NAMALWA (cell line): ENCODE measurements at places on chromosomes 4 and X.

GRCh38 chr4:1023895-1024740, 12.7 kb downstream of the FGFRL1 start:
- no peak for DNase-seq

- DNase-seq, result no peak
Observed at GRCh38 chrX:121336831-121337421, 289.5 kb downstream of the GLUD2 start.

GRCh38 chr4:57102050-57102624, 8.0 kb downstream of the IGFBP7 start:
- DNase-seq, result no peak

DNA sequence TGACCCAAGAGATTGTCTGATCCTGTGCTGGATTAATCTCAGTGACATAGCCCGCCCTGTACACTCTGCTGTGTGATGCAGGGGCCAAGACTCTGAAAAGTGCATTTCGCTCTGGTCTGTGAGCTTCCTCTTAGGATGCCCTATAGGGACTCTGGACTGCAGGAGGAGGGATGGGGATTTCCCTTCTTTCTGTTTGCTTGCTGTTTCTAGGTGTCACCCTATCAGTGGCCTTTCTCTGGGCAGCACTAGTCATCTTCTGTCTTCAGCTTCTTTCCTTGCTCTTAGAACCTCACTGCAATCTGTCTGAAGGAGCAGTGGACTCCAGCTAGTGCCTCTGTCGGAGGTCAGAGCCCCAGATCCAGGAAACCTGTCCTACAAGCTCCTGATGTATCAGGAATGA, 34.5 kb upstream of the SCRG1 start:
- DNase-seq, result no peak

DNA sequence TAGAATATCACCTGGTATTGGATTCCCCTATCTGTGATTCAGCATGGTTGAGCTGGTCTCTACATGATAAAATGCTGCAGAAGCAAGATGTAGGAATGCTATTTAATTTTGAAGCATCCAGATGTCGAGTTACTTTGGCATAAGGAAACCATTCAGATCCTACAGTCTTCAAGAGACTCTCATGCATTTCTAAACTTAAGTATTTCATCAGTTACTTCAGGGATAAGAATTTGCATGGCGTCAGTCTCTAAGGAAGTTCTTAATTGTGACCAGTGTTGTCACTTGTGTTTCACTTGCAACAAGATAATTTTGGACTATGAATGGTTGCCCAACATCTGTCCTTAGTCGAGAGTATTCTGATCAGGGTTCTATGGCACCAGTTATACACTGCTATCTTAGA, 192.4 kb downstream of the CCNG2 start:
- DNase-seq, result no peak

- DNase-seq, result no peak
Observed at GRCh38 chr4:110289601-110290100, 91.2 kb upstream of the ELOVL6 start.

DNA sequence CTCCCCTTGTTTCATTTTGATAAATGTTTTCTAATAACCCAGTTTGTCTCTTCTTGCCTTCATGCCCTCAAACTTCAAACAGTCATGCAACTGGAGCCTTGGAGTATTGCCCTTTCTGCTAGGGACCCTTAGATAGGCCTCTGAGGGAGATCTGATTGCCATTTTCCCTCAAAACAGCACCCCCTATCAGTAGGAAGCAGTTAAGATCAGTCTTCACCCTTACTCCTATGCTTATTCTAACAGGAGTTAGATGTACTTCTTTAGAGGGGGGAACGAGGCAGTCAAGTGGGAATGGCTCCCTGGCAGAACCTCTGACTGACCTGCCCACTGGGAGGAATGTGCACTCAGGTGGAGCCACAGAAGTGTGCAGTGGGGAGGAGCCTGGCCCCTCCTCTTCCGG, 74.1 kb downstream of the FAM47A start:
- DNase-seq, result no peak

- DNase-seq, result no peak
Observed at GRCh38 chrX:110698696-110699095, 96.9 kb downstream of the CHRDL1 start.

DNA sequence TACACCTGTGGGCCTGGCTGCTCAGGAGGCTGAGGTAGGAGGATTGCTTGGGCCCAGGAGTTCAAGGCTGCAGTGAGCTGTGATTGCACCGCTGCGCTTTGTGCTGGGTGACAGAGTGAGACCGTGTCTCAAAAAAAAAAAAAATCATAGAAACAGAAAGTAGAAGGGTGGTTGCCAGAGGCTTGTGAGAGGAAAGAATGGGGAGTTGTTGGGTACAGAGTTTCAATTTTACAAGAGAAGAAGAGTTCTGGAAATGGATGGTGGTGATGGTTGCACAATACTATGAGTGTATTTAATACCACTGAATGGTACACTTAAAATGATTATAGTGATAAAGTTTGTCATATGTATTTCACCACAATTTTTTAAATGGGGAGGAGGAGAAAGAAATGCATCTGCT, 10.2 kb upstream of the GLOD5 start:
- DNase-seq, result no peak

GRCh38 chr4:85994576-85994975, 365.3 kb downstream of the MAPK10 start:
- no peak for DNase-seq

DNA sequence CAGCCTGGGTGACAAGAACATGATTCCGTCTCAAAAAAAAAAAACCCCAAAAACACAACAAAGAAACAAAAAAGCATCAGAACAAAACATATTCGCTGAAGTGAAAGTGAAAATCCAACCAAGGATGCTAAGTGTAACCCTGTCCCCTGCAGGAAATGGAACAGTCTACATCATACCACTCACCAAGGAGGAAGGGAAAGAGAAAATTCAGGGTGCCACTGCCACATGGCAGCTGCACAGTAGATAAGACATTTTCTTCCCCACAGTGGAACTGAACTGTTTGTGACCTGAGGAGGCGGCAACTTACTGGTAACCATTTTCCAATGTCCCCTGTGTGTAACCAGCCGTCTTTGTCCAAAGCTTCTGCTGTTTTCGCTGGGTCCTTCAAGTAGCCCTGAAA, 28.2 kb upstream of the CENPU start:
- DNase-seq, result no peak

GRCh38 chrX:11261260-11261659, 32.0 kb upstream of the AMELX start:
- no peak for DNase-seq

DNA sequence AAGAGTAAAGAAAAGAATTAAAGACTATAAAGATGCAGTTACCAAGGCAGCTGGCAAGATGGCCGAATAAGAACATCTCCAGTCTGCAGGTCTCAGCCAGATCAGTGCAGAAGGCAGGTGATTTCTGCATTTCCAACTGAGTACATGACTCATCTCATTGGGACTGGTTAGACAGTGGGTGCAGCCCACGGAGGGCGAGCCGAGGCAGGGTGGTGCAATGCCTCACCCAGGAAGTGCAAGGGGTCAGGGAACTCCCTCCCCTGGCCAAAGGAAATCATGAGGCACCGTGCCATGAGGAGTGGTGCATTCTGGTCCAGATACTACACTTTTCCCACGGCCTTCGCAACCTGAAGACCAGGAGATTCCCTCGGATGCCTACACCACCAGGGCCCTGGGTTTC, 20.5 kb downstream of the SPIN4 start:
- no peak for DNase-seq

DNA sequence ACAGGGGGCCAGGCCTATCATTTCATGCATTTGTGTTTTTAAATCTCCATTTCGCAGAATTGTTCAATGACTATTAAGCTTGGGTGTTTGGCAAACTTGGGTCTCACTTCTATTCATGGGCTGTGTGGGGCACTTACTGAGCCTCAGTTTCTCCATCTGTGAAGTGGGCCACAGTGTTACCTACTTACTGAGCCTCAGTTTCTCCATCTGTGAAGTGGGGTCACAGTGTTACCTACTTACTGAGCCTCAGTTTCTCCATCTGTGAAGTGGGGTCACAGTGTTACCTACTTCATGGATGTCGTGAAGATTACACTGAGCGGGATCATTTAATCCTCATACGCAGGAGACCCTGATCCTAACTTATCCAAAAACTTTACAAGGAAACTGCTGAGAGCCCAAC, 115.1 kb upstream of the STX18 start:
- no peak for DNase-seq

DNA sequence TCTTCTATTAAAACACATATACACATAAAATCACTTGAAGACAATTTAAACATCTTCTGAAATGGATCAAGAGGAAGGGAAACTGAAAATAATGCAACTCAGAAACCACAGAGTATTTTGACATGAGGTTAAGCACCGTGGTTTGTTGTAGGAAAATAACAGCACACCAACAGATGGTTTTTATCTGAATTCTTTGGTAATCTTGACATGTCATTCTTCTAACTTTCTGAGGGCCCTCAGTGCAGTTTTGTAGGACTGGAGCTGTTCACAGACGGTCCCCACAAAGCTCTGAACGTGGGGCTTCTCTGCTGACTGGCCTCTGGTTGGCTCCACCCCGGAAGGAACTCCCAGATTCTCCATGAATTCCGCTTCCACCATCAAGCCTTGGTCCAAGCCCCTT, 16.0 kb upstream of the TLR8 start:
- peak; percentile 63 for DNase-seq

GRCh38 chr4:14400307-14400706, 602.0 kb upstream of the CPEB2 start:
- DNase-seq, result no peak

- no peak for DNase-seq
Observed at GRCh38 chr4:81021981-81022380, 8.5 kb upstream of the BMP3 start.

DNA sequence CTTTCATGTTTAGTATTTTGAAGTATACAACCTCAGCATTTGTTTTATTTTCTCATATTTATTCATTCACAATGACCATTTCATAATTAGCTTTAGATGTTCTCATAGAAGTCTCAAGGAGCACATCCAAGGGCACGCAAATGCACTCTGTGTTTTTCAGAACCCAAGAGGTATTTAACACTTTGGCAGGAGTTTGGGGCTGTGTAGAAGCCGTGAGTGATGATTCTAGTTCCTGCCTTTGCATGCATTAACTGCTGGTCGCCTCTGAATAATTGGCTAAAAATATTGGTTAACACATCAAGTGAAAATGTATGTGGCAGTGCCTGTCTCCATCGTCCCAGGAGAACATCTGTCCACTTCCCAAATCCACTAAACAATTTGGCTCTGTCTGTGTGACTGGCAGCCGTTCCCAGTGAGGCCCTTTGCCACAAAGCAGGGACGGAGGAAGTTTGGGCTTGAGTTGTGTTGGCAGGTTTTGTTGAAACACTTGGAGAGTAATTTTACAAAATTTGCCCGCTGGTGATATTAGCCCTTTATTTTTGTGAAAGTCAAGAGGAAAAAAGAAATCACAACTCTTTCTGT, 730.7 kb upstream of the SLIT2 start:
- DNase-seq, result no peak

GRCh38 chr4:76634220-76634619, 199.2 kb downstream of the SHROOM3 start:
- DNase-seq, result no peak

DNA sequence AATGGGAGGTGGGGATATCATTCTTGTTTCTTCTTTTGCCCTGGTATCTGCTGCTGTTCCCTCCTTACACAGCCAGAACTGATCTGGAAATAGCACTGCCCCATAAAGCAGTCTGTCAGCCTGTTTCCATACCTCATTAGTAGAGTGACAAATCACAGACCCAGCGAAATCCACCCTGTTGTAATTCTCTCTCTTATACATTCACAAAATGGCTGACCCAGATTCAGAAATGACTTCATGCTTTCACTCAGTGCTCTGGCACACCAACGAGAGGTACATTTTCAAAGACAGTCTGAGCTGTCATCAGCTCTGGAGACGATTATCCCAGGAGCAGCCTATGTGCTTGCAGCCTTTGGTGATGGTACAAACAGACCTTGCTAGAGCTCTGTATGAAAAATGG, 164.6 kb downstream of the AFF2 start:
- DNase-seq, result no peak

- no peak for DNase-seq
Observed at GRCh38 chr4:89894649-89895550, at the start of gene MMRN1. Gene MMRN1, plus strand, starts transcription at chr4:89894854. Its CDS starts 118 bp downstream, at chr4:89894972.

GRCh38 chr4:75345423-75345822, 168.8 kb downstream of the RCHY1 start:
- no peak for DNase-seq

- DNase-seq, result no peak
Observed at GRCh38 chr4:8099981-8100464, 58.6 kb downstream of the ABLIM2 start.

DNA sequence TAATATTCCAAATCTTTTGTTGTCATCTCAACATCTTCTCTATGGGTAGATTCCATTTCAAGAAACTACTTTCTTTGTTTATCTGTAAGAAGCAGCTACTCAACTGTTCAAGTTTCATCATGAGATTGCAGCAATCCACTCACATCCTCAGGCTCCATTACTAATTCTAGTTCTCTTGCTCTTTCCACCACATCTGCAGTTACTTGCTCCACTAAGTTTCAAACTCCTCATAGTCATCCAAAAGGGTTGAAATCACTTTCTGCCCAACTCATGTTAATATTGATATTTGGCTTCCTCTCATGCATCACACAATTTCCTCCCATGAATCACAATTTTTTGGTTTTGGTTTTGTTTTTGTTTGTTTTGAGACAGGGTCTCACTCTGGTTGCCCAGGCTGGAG, 35.7 kb downstream of the ADH5 start:
- DNase-seq, result no peak

DNA sequence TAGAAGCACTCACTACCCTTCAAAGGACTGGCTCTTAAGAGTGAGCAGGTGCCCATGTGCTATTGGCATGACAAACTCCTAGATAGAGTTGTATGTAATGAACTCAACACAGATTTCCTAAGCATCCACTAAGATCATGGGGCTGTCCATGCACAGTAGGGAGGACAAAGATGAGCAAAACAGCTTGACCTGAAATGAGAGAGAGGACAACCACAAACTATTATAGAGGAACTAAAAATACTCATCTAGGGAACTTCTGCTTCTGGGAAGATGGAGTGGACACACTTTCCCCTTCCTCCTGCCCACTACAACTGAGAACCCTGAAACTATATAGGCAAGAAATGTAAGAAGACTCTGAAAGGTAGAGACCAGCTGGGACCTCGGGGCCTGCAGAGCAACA, 20.8 kb upstream of the TMEM128 start:
- no peak for DNase-seq

- no peak for DNase-seq
Observed at GRCh38 chr4:37757121-37757520, 69.4 kb upstream of the PGM2 start.

DNA sequence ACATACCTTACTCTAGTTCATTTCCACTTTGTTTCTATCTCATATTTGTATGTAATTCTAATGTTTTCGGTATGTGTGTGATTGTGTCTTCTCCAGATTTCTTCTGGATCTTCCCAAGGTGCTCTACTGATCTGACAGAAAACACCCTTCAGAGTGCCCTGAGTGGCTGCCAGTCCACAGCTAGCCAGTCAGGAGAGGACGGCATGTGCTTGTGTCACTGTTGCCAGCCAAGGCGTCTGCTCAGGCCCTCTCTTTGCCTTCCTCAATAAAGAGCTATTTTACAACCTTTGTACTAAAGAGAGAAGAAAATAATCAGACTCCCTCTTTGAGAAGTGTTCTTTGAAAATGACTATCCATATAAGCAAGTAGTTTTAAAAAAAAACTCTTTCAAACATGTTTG, 29.0 kb downstream of the CD99L2 start:
- no peak for DNase-seq
